Diencephalon (tissue), 1 donor: ENCODE measurements at places on chromosomes 5 and 9. TPM values are rescaled to one million over a fixed set of nuclear protein-coding genes. Genes with fewer than 3 reads are reported as not detected.

Gene KIF24
- 3.2 TPM for total RNA-seq

Gene GCNT4
- total RNA-seq, result 0.92 TPM

Gene IFNA21
- total RNA-seq, result not detected

Gene DHX29
- 44.5 TPM for total RNA-seq

Gene FAM221B
- 0.23 TPM for total RNA-seq

Gene ZNG1F
- 17.1 TPM for total RNA-seq

Gene GRIN1
- total RNA-seq, result 69.0 TPM

Gene ZBED3
- total RNA-seq, result 4.4 TPM

Gene GABBR2
- total RNA-seq, result 128 TPM

Gene DENND1A
- 21.2 TPM for total RNA-seq

Gene GRXCR2
- not detected for total RNA-seq

Gene PLAC8L1
- total RNA-seq, result 0.69 TPM

Gene RMRP
- total RNA-seq, result 144,204 TPM

Gene MACIR
- 70.1 TPM for total RNA-seq

Gene SLC36A1
- total RNA-seq, result 18.0 TPM

Gene SNCAIP
- total RNA-seq, result 48.2 TPM

Gene NTRK2
- total RNA-seq, result 272 TPM
